ENCODE measurements at places on chromosomes 11 and 22. TPM values are rescaled to one million over a fixed set of nuclear protein-coding genes. Genes with fewer than 3 reads are reported as not detected.

DNA sequence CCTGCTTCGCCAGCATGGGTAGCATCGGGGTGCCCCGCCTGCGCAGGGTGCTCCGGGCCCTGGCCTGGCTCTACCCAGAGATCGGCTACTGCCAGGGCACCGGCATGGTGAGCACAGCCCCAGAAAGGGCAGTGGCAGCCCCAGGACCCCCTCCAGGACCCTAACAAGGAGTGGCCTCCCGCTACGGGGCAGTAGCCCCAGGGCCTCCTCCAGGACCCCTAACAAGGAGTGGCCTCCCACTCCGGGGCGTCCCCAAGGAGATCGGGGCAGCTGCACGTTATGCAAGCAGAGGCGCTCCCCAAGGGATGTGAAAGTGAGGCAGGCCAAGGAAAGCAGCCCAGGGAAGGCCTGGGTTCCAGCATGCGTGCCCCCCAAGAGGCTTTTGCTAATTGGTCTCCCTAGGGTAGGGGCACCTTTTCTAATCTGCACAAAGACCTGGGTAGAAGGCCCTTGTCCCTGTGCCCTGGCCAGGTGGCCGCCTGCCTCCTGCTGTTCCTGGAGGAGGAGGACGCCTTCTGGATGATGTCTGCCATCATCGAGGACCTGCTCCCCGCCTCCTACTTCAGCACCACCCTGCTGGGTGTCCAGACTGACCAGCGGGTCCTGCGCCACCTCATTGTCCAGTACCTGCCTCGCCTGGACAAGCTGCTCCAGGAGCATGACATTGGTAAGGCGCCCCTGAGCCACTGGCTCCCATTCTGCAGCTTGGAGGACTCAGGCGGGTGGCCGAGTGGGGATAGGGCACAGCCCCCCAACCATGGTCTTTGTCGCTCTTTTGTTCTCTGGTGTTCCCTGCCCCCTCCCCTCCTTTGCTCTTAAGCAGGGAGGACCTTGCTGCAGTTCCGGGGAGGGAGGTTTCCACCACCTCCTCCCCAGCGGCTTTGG lies 35.0 kb downstream of the SGSM3 start:
- no peak for DNase-seq

GRCh38 chr11:39990421-39990831 lies 1469.0 kb downstream of the LRRC4C start:
- no peak for DNase-seq

- DNase-seq, result no peak
Measured at GRCh38 chr22:32882360-32882755, 80.9 kb downstream of the TIMP3 start.

- DNase-seq, result no peak
Measured at GRCh38 chr11:9280655-9281301, 15.6 kb upstream of the DENND5A start.

Gene FREY1
- 0.37 TPM for polyA plus RNA-seq

DNA sequence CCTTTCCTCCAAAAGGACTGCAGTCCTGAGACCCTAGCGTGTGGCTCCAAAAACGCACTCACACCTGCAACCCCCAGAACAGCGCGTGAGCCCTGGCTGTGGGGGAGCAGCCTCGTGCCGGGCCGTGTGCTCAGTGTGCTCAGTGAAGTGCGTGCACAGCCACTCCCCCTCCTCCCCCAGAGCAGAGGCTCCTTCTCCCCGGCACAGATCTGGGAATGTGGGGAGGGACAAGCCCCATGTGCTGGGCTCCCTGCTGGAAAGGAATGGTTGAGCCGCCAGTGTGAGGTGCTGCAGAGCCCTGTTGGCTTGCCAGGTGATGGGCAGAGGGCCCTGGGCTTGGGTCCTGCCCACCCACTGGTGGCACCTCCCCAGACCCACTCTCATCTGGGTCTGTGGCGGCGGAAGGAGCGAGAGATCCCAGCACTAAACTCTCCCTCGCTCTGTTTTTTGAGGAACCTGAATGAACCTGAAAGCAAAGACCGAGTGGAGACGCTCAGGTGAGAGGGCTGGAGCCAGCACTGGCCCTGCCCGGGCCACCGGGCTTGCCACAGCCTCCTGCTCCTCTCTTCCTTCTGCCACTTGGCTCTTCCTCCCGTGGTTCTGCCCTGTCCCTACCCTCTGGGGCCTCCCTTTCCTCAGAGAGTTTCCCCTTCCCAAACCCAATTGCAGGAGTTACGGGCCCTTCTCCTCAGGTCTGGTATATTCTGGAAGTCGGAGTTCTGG lies 9.0 kb downstream of the RCOR2 start:
- no peak for DNase-seq

DNA sequence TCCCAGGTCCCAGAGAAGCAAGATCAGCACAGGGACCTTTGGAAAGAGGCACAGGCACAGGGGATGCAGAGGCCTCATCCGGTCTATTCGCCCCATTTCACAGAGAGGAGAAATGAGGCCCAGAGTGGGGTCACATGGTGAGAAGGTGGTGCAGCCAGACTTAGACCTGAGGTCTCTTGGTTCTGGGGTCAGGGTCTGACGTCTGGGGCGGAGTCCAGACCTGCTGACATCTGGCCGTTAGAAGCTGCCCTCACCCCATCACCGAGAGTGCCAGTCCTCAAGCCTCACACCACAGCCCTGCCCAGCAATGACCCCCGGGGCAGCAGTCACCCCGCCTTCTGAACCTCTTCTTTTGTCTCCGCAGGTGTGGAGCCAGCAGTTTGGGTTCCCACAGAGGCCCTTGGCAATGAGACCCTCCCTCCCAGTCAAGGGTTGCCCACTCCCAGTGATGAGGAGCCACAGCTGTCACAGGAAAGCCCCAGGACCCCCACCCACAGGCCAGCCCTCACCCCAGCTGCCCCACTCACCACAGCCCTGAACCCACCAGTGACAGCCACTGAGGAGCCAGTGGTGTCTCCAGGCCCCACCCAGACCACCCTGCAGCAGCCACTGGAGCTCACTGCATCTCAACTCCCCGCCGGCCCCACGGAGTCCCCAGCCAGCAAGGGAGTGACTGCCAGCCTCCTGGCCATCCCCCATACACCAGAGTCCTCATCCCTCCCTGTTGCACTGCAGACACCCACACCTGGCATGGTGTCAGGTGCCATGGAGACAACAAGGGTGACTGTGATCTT lies 62.4 kb downstream of the OTOG start:
- no peak for DNase-seq

Gene SLC39A13
- polyA plus RNA-seq, result 73.9 TPM

Gene THY1
- 148 TPM for polyA plus RNA-seq

GRCh38 chr11:17714356-17714854 lies 5.0 kb upstream of the MYOD1 start:
- DNase-seq, result no peak

DNA sequence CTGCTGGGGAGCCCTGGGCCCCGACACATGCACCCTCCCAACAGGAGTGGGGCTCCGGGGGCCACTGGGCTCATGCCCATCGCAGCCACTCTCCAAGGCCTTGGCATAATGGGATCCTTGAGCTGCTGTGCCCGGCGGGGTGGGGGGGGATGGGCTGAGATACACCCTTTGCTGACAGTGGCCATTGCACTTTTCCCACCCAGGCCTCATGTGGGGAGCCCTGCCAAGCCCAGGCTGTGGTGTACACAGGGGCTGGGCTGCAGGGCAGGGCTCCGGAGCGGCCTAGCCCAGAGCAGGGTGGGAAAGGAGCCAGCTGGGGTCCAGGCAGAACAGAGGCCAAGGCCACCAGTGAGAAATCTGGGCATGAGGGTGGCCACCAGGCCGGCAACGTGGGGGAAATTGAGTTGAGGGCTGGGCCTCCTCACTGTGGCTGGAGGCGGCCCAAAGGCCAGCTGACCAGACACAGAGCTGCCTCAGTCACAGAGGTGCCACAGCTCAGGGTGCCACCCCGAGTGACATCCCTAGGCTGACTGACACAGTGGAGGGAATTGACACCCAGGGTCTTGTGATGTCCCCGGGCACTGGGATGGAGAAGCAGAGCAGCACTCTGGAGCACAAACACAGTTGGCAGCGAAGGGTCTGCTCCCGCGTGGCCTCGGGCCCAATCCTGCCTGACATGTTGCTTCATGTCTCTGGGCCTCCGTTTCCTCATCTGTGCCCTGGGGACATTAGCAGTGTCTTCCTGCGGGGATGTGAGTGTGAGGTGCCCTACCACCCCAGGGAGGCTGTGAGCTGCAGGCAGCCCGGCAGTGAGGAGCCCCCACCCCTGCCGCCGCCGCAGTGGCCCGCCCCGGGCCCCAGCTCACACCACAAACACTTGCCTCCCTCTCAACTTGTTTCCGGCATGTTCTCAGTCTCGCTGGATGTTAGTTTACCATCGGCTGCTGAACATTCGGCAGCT lies 30.4 kb downstream of the RTN4R start:
- no peak for DNase-seq

DNA sequence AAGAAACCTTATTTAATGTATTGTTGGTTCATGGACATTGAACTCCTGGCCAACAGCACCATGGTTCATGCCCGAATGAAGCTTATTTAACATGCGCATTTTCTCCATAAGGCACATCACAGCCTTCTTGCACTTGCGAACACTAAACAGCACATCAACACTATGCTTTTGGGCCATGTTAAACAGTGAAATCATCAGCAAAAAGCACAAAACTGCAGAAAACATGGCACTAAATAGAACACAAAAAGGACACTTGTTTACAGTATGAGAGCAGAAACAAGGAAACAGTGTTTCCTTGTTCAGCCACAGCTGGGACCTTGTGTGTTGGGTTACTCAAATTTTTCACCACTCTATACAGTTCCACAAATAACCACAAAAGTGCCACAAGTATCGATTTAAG lies 122.3 kb downstream of the MSANTD4 start:
- DNase-seq, result no peak

GRCh38 chr11:76772100-76772782 lies 10.9 kb upstream of the TSKU start:
- no peak for DNase-seq

Gene MYBPC3
- polyA plus RNA-seq, result 0.03 TPM

Gene PPP6R3
- polyA plus RNA-seq, result 46.8 TPM

GRCh38 chr11:116033931-116034553 lies 529.8 kb upstream of the CADM1 start:
- DNase-seq, result no peak

GRCh38 chr11:69494851-69495250 lies 13.4 kb downstream of the LINC01488 start:
- no peak for DNase-seq

Gene CSRP3
- polyA plus RNA-seq, result not detected

DNA sequence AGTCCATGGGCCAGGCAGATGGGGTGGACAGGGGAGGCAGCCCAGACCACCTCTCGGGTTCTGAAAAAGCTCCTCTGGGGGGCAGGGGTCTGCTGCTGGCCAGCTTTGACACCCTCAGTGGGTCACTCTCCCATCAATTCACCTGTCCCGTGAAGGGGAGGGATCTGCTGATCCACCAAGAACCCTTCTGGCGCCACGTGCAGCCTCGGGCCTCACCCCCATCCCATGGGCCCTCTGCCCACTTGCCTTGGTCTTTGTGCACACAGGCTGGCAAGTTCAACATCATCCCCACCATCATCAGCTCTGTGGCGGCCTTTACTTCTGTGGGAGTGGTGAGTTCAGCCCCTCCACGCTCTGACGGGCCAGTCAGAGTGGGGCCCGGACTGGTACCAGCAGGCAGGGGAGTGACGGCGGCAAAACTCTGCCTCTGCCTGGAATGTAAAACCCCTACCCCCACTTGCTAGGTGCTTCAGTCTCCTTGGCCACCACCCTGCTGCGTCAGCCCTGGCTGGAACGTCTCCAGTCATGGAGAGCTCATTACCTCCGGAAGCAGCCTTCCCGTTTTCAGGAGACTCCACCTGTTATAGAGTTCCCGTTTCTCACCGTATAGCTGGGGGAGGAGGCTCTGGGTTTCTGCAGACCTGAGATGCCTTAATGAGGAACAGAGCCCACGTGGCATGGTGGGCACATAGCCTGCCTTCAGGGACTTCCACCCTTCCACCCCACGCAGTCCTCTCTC lies 12.7 kb downstream of the PRG3 start:
- no peak for DNase-seq

Gene GVQW3
- polyA plus RNA-seq, result 1.7 TPM

Gene GRM5
- polyA plus RNA-seq, result 0.01 TPM

DNA sequence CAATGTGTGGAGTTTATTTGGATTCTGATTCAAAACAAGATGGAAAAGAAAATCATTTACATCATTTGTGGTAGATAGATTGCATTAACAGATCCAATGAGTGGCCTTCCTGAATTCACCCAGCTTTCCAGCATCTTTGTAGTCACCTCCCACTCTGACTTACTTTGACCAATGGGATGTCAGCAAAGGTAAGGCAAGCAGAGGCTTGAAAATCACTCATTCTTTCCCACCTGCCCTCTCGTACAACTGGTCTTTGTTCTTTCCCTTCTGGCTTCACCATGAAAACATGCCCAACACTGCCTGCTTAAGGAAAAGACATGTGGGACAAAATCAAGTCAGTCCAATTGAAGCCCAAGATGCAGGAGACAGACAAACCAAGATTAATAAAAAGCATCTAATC lies 202.1 kb downstream of the TTC28 start:
- no peak for DNase-seq

Gene LRRC4C
- 3.0 TPM for polyA plus RNA-seq

Gene HDAC10
- polyA plus RNA-seq, result 32.4 TPM

- DNase-seq, result no peak
Measured at GRCh38 chr11:116927163-116927974, 89.9 kb upstream of the APOA1 start.

- no peak for DNase-seq
Measured at GRCh38 chr22:24706054-24706453, 68.5 kb downstream of the PIWIL3 start.

DNA sequence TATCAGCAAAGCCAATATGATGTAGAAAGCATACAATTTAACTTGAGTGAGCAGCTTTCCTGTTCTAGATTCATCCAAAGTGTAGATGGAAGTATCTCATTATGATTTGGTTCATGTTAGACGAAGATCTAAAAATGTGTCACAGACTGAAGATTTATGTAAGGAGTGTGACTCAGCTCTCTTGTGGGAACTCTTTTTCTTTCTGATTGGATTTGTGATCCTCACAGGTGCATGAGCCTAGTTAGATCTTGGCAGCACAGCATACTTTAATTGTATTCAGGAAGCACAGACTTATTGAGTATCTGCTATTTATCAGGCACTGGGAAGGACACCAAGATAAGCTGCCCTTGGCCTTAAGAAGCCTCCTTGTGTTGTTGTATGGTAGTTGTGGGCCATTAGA lies 147.1 kb downstream of the C11orf91 start:
- no peak for DNase-seq

GRCh38 chr11:83156996-83157593 lies at the start of gene PCF11:
Gene PCF11, plus strand, starts transcription at chr11:83157131. Its CDS starts 309 bp downstream, at chr11:83157440.
- DNase-seq, result no peak
